SK-N-SH (cell line): ENCODE measurements at places on chromosomes 6 and 20. TPM values are rescaled to one million over a fixed set of nuclear protein-coding genes. Genes with fewer than 3 reads are reported as not detected.

FAM83C gene
- polyA plus RNA-seq: not detected in 2 replicates

ATP9A gene
- 11.0 and 12.7 TPM in 2 replicates for polyA plus RNA-seq

DNA sequence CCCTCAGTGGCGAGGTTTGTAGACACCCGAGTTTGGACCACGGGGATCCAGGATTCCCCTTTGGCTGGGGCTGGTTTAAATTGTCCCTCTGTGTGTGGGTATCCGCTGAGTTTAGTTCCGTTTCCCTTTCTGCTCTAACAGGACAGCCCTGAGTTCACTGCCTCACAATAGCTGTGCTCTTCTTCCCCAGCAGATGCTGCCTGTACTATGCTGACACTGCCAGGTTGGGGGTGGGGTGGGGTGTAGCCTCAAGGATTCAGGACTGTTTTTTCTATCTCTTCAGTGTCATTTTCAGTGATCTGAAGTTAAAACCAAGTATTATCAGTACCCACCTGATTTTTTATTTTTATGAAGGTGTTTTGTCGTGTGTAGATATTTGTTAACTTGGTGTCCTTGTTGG is 655.0 kb downstream of the COL12A1 start:
- DNase-seq: no peak
- no peak overlapping the region for H3K27ac ChIP-seq
- no peaks in the 10 kb centered on the region for H3K27me3 ChIP-seq
- no peaks in the 10 kb centered on the region for H3K36me3 ChIP-seq
- no peak overlapping the region for H3K4me3 ChIP-seq
- H3K4me1 ChIP-seq: no peaks in the 10 kb centered on the region

TPBG gene
- 128 and 147 TPM in 2 replicates for polyA plus RNA-seq

DNA sequence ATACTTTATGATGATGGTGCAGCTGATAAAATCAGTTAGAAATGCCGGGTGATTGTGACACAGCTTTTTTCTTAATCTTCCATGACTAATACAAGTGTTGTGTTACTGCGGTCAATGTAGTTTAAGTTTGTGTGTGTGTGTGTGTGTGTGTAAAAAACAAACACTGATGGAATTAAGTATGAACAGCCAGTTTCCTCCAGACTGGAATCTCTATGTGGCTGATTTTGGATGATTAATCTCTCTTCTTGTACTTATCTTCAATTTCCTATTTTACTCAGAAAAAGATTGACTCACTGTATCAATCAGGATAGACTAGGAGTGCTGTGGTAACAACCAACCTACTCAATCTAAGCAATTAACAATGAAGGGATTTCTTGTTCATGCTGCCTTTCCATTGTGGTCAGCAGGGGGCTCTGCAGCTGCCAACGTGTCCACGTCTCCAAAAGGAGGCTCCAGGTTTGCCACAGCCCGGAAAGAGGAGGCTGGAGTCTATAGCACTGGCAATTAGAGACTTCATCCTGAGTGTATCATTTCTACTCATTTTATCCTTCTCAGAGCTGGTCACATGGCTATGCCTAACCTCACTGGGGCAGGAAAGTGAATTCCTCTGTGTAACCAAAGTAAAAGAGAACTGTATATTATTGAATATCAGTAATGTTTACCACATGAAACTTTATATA is 107.7 kb downstream of the CD109 start:
- peaks cover 4% of the 10 kb centered on the region; the same call in 1 of the 2 replicates for H3K36me3 ChIP-seq
- H3K27me3 ChIP-seq: no peaks in the 10 kb centered on the region
- peak overlapping the region; percentile 78 for H3K27ac ChIP-seq
- no peak overlapping the region for H3K4me3 ChIP-seq
- peak; percentile 19 for DNase-seq

CFAP61 gene
- polyA plus RNA-seq: 0.26 and 0.62 TPM in 2 replicates

DNA sequence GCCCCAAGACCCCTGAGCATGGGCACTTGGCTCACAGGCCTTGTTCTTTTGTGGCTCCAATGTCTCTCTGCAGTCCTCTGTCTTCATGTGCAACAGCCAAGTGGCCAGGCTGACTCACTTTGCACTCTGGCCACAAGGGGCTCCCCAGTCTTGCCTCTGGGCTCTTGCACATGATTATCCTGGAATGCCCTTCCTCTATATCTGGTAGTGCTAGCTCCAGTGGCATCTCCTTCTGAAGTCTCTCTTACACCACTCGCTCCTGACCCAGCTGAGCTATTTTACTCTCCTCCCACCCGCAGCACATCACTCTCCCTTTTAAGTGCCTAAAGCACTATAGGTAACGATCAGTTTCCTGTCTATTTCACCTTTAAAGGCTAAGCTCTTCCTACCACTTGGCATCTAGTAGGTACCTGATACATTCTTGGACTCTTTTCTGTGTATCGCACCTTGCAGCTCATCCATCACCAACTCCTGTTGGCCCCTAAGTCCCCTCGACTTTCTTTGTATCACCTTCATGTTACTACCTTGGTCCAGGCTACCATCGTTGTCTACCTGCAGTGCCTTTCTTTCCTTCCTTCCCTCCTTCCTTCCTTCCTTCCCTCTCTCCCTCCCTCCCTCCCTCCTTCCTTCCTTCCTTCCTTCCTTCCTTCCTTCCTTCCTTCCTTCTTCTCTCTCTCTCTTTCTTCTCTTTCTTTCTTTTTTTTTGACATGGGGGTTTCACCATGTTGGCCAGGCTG is 211.9 kb upstream of the RNF24 start:
- DNase-seq: no peak
- H3K36me3 ChIP-seq: no peaks in the 10 kb centered on the region
- no peak overlapping the region; the same call in 1 of the 2 replicates for H3K4me3 ChIP-seq
- H3K27ac ChIP-seq: no peak overlapping the region
- peaks cover 54% of the 10 kb centered on the region for H3K4me1 ChIP-seq
- H3K27me3 ChIP-seq: no peaks in the 10 kb centered on the region
